ACHN (cell line): ENCODE measurements at places on chromosomes 7 and 10.

GRCh38 chr10:20890491-20891337, 6.4 kb downstream of the NEBL start:
- DNase-seq = no peak

DNA sequence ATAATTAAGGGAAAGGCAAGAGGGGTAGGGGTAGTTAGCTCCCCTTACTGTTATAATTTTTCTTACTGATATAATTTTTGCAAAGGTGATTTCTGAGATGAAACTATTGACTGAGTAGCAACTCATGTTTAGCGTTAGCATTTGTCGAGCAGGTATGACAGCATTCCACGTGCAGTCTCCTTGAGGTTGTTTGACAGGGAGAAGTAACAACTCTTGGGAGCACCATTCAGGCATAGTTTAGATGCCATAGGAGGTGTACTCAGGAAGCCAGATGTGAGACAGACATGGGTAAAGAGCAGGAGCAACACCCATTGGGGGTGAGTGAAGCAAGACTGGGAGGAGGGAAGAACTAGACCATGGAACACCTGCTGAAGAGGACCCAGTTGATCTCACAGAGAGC, 96.6 kb upstream of the KLF6 start:
- no peak for DNase-seq

GRCh38 chr7:131642429-131642828, 86.0 kb upstream of the PODXL start:
- no peak for DNase-seq

- peak; percentile 45 for DNase-seq
Observed at GRCh38 chr7:74289659-74290552, 699 bp downstream of the CLIP2 start.

DNA sequence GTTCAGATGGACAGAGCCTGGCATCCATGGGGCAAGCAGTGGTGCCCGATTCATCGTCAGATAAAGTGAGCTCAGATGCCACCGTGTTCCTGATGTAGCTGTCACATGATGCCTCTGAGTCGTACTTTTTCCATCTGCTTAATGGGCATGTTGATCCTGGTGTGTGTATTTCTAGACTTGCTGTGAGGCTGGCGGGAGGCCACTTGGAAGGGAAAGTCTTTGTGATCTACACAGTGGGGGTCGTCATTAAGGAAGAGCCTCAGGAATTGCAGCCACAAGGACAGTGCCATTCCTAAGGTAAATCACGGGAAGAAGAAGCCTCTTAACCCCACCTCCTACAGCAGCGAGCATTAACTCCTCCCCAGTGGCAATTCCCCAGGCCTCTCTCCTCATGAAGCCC, 63.0 kb downstream of the RGS10 start:
- DNase-seq = no peak

GRCh38 chr7:95056901-95057300, 149.5 kb downstream of the PPP1R9A start:
- no peak for DNase-seq

DNA sequence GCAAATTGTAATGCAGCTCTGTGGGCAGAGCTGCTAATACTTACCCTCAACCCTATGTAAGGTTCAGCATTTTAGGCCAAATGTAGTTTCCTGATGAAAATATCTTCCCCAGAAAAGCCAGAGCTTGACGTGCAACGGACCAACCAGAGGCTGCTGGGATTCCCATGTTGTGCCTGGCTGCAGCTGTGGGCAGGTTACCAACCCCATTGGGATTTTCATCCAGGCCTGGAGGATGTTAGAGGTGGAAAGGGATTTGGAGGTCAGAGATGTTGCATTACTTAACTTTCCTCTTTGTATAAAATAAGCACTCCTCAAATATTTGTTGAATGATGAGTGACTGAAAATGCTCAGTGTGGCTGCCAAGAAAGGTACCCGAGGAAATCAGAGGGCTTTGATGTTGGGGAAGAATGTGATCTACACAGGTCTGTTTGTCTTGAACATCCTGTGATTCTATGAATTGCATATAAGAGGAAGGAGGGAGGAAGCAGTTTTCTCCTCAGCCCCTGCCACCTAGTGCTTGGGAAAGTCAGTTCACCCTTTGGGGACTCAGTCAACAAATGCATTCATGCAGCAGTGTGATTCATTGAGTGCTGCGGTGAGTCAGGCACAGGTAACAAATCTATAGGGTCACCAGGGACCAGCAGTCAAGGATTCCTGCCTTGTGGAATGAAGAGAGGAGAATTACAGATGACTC, 487.2 kb downstream of the RPS24 start:
- DNase-seq = peak; percentile 31

- DNase-seq = no peak
Observed at GRCh38 chr7:67423065-67423464, 426.4 kb downstream of the TYW1 start.

DNA sequence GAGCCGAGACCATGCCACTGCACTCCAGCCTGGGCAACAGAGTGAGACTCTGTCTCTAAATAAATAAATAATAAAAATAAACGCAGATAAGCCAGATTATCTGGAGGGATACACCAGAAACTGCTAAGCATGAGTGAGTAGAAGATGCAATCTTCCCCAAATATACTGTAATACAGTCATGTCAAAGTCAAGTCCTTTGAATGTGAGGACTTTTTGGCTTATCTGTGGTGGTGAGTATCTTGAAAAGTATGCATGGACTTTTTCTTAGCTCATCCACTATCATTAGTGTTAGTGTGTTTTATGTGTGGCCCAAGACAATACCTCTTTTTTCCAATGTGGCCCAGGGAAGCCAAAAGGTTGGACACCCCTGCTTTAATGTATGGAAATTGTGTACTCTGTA, 44.7 kb upstream of the PITRM1 start:
- DNase-seq = peak; percentile 53

DNA sequence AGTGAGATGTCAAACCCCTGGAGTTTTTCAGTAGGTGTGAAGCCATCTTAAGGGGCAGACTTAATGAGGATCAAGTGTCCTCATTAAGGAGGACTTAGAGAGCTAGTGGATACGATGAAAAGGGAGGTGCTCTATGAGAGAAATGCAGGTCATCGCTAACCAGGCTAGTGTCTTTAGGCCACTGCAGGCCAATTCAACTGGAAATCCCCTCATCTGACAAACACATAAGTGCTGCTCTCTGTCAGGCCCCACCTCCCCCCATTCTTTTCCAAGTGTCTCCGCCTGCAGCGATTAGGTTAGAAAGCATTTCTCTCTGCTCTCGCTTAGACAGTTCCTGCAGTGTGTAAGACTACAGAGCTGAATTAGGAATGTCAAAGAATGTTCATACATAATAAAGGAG, 33.7 kb downstream of the RBM28 start:
- DNase-seq = no peak

- DNase-seq = no peak
Observed at GRCh38 chr7:88316456-88316855, 9.8 kb upstream of the STEAP4 start.

DNA sequence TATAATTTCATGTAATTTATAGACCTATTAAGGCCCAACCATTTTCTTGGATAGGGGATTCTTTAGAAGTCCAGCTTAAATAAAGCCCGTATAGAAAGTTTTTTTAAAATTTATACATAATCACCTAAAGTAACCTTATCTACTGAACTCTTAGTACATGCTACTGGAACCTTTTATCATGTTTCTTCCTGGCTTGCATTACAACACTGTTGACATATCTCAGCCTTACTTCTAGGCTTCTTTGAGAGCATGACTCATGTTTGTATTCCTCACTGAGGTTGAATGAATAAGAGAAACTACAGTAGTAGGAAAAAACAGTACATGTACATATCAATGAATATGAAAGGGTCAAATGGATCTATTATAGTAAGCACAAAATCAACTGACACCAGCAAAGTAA, 8.2 kb upstream of the MAGI2 start:
- DNase-seq = peak; percentile 49

DNA sequence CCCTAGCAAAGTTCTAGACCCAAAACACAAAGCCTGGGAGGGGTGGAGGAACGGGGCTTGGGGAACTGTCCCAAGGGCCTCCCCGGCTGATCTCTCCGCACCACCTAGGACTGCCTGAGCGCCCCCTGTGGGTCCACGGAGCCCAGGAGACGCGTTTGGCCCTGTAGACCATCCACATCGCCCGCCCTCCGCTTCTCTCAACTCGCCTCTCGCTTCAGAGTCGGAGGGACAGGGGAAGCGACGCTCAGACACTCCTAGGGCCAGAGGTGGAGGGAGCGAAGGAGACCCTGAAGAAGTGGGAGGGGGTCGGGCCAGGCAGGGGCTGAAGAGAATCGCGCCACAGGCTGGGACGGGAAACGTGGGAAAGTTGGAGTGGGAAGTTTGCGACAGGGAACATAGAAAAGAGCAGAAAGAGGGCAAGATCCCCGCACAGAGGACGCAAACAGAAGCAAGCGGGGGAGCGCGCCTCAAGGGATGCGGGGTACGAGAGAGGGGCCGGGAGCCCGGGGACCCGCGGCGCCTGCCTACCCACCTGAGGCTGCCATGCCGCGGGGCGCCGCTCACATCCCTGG, 378 bp downstream of the PIK3AP1 start:
- peak; percentile 81 for DNase-seq

GRCh38 chr7:45617166-45617565, 43.0 kb downstream of the ADCY1 start:
- DNase-seq = no peak

DNA sequence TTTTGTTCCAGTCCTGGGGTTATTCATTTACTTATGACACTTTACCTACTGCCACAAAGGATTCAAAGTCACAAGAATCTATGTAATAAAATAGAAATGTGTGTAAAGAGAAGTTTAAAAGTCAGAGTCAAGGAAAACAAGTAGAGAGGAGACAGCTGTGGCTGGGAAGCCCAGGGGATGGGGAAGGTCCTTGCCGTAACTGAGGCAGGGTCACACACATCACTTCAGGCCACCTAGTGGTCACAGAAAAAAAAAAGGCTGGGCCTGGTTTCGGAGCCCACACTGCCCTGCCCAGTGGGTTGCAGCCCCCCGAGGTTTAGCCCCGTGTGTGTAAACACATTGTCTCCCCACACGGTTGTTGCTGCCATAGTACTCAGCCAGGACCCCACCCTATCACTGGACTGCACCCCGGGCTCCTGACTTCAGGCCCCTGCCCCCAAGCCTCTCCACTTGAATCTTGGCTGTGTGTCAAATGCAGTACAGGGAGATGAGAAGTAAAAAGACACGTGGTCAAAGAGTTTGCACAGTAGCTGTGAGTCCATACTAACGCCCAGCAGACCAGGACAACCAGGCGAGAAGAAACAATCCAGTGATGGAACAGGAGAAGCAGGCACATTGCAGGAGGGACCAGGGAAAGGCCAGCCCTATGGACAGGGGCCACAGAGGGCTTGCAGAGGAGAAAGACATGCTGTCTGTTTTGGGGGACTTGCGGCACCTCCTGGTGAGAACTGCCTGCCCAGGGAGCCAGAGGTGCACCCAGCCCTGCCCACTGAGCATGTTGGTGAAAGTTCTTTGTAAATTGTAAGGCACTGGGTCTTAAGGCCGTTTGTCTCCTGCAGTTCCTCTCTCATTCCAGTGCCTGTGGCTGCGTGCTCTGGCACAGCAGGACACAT, 91.4 kb upstream of the MACROH2A2 start:
- peak; percentile 12 for DNase-seq

- DNase-seq = no peak
Observed at GRCh38 chr10:112235920-112236319, 47.3 kb upstream of the TECTB start.

DNA sequence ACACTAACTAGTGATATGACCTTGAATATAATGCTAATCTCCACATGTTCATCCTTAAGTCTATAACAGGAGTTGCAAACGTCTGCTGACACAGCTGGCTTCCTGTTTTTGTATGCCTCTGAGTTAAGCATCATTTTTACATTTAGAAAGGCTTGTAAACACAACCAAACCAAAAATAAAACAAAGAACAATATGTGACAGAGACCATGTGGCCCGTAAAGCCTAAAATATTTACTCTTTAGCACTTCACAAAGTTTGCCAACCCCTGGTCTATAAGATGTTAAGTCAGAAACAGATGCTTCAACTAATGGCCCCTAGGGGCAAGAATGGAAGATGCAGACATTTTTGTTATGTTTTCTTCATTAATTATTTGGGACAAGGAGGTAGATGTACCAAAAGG, 109.3 kb downstream of the CPEB3 start:
- no peak for DNase-seq

DNA sequence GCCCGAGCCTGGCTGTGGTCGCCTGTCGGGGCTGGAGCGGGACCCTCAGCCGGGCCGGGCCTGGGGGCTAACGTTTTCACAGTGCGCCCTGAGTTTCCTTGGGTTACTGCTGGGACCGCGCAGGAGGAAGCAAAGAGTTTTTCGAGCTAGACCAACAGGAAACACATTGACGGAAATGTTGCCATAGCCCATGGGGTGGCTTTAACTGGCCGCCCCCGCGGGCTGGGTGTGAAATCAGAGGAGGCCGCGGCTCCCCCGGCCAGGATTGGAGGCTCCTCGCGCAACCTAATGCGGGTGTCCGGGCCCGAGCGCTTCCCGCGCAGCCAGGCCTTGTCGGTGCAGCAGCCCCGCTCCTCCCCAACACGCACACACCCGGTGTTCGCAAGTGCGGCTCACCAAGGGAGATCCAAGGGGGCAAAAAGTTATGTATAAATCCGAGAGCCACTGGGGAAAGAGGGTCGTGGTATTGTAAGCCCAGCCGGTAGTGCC, 1.9 kb downstream of the HHEX start:
- no peak for DNase-seq

DNA sequence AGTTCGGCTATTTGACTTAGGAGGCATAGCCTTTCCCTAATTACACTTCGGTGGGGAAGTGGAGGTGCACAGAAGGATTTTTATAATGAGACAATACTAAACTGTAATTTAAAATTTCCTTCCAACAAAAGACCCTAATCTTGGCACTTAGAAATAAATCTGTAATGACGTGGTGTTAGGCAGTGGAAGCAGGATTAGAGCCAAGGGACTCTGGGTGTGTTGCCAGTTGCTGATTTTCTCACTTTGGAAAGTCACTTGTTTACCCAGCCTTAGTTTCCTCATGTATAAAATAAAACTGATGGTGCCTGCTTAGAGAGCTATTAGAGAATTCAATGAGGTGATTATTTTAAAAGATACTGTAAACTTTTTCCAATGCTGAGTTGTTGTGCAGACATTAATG, 287.2 kb downstream of the AUTS2 start:
- no peak for DNase-seq

- no peak for DNase-seq
Observed at GRCh38 chr7:117043108-117043825, 90.0 kb downstream of the ST7 start.

GRCh38 chr7:35839860-35840854, 39.3 kb downstream of the SEPTIN7 start:
- DNase-seq = peak; percentile 71

GRCh38 chr10:97546456-97547270, 25.9 kb upstream of the ANKRD2 start:
- DNase-seq = no peak

GRCh38 chr7:158783595-158783994, 45.7 kb downstream of the ESYT2 start:
- no peak for DNase-seq

DNA sequence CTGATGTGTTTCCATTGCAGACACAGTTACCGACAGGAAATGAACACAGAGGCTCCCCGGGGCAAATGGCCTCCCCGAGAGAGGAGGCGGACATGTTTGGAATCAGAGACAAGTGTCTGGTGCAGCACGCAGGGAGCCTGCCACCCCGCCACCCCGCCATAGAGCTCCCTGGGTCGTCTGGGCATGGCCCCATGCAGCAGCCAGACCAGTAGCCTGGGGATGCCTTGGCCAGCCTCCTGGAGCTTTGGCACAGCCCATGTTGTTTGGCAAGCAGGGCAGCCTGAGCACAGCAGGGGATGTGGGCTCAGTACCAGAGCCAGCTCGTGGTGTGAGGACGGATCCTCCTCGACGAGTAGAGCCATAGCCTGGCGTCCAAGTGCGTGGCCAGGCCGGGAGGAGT, 80.8 kb downstream of the NKX6-2 start:
- DNase-seq = no peak
